ENCODE measurements at places on chromosomes 2 and 18. TPM values are rescaled to one million over a fixed set of nuclear protein-coding genes. Genes with fewer than 3 reads are reported as not detected.

- peak; percentile 10 for DNase-seq
- no peaks in the 10 kb centered on the region for H3K27me3 ChIP-seq
- peaks cover 10% of the 10 kb centered on the region for H3K4me1 ChIP-seq
Observed at GRCh38 chr2:158995677-158996049, 27.2 kb downstream of the TANC1 start.

DNA sequence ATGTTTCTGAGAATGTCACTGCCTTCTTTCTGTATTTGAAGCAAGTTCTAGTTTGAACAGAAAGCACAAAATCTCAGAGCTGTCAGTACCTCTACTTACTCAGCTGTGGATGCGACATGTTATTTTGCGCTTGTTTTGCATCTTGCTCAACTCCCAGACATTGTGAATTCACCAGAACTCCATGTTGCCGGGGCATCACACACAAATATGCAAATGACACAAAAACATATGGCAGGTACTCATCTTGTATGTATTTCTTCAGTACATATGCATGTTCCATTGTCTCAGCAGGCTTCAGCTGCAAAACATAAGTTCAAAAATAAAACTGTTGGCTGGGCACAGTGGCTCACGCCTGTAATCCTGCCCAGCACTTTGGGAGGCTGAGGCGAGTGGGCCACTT lies 30.8 kb downstream of the ADCY3 start:
- DNase-seq, result no peak
- no peak overlapping the region for H3K4me3 ChIP-seq
- no peaks in the 10 kb centered on the region for H3K4me1 ChIP-seq

DNA sequence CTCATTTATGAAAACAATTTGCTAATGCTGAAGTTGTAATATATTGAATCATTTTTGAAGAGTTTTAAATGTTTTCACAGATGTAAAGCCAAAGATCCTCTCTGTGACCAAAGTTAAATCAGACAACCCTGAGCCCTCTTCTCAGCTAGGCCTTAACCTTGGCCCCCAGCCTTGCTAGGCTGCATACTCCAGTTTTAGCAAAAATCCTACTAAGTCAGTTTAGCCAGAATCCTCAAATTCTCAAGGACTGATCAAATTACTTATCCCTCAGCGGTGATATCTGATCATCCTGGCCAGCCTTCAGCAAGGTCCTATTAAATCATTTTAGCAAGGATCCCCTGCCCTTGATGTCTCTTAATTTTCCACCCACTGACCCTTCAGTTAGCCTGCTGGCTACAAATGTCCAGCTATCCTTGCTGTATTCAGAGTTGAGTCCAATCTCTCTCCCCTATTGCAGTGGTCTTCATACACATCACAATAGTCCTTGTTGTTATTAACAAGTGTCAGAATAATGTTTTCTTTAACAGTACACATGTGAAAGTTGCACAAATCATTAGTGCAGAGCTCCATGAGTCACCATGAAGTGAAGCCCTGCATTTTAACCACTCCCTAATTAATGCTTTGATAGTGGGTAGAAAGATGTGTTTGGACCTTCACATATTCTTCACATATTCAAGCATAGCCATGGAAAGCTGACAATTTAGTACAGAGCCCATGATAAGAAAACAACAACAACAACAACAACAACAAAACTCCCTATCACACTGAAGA lies 206.4 kb downstream of the NBAS start:
- no peak for DNase-seq
- no peaks in the 10 kb centered on the region for H3K36me3 ChIP-seq
- no peak overlapping the region for H3K27ac ChIP-seq
- H3K4me3 ChIP-seq, result no peak overlapping the region

DNA sequence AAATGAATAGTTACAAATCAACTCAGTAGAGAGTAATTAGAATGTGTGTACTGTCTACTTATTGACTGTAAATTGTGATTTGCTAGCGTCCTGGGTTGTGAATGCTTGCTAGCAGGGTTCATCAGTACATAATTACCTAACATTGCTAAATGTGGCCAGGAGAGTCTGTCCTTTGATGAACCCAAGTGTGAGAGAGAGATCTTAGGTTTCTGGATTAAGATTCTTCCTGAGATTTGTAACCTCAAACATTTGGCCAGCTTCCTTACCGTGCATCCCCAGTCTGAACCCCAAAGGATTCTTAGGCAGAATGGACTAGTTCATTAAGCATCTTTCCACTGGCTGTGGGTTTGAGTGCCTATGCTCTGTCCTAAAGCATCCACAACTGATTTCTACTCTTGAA lies 84.0 kb upstream of the ITPRID2 start:
- H3K27me3 ChIP-seq, result no peaks in the 10 kb centered on the region
- no peaks in the 10 kb centered on the region for H3K4me1 ChIP-seq
- DNase-seq, result no peak
- no peak overlapping the region for H3K27ac ChIP-seq

- no peak for DNase-seq
- peaks cover 4% of the 10 kb centered on the region for H3K4me1 ChIP-seq
Observed at GRCh38 chr2:232879618-232880494, 9.8 kb downstream of the SNORC start.

DNA sequence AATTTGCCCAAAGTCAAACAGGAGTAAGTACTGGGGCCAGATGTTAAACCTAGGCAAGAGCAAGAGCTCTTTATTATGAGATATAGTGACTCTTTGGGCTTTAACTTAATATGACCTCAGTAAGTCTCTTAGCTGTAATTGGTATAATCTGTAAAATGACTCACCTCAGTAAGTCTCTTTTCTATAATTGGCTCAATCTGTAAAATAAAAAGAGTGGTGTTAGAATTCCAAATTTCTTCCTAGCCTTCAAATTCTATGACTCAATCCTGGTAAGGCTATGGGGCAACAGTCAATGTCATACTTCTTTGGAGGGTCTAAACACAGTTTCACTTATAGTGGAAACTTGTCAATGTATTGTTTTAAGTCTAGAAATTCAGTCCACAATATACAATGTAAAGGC lies 1608.9 kb upstream of the PIK3C3 start:
- no peaks in the 10 kb centered on the region for H3K4me1 ChIP-seq
- DNase-seq, result no peak
- no peak overlapping the region for H3K27ac ChIP-seq
- no peaks in the 10 kb centered on the region for H3K36me3 ChIP-seq
- H3K4me3 ChIP-seq, result no peak overlapping the region

DNA sequence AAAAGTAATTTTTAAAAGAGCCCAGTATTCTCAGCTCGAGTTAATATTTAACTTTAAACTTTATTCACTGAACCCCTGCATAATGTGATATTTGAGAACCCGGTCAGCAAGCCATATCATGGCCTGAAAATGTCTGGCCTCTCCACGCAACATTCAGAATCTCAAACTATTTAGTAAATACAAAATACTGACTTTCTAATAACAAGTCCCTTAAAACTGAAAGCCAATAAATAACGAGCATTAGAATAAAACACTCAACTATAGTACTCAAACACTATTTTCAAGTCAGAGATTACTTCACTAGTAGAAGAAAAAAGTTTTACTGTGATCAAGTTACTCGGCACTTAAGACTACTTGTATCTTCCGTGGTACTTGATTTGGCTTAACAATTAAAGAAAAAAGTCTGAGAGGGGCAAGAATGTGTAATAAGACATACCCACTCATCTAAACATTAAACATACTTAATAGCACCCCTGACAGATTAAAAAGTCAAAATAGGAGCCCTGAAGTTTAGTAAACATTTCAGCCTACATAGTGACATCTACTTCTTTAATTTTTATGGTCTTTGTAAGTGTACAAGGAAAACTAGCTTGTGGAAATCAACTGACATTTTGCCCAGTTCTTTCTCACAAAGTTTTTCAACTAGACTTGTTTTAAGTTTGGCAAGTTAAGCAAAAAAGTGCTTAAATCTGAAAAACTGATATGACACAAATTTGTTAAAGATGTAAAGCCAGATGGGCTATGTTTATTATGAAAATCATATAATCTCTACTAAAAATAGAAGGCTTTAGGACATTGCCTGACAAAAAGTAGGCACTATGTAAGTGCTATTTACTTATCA lies 38.2 kb downstream of the RTN4 start:
- peak overlapping the region; percentile 4 for H3K27ac ChIP-seq
- H3K27me3 ChIP-seq, result no peaks in the 10 kb centered on the region
- no peak overlapping the region for H3K4me3 ChIP-seq
- DNase-seq, result no peak
- H3K4me1 ChIP-seq, result peaks cover 41% of the 10 kb centered on the region

- peaks cover 11% of the 10 kb centered on the region for H3K36me3 ChIP-seq
- peaks cover 12% of the 10 kb centered on the region for H3K4me1 ChIP-seq
- H3K27me3 ChIP-seq, result peaks cover 11% of the 10 kb centered on the region
Observed at GRCh38 chr2:173355132-173355865, 627 bp downstream of the CDCA7 start.

DNA sequence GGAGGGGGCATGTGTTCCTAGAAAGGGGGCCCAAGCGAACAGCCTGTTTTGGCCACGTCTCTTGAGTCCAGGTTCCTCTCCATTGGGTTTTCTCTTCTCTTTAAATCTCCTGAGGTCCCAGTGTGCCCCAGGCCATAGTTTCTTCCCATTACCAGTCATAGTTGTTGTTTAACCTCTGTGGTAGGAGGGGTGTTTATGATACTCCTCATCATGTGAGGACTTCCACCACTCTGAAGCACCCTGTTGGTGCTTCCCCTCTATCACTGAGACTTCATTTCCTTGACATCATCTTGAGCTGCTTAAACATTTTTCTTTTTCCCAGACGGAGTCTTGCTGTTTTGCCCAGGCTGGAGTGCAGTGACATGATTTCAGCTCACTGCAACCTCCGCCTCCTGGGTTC lies 45.9 kb downstream of the WIPF1 start:
- no peaks in the 10 kb centered on the region for H3K36me3 ChIP-seq
- no peak overlapping the region for H3K4me3 ChIP-seq
- DNase-seq, result no peak
- no peak overlapping the region for H3K27ac ChIP-seq
- no peaks in the 10 kb centered on the region for H3K4me1 ChIP-seq
- no peaks in the 10 kb centered on the region for H3K27me3 ChIP-seq

DNA sequence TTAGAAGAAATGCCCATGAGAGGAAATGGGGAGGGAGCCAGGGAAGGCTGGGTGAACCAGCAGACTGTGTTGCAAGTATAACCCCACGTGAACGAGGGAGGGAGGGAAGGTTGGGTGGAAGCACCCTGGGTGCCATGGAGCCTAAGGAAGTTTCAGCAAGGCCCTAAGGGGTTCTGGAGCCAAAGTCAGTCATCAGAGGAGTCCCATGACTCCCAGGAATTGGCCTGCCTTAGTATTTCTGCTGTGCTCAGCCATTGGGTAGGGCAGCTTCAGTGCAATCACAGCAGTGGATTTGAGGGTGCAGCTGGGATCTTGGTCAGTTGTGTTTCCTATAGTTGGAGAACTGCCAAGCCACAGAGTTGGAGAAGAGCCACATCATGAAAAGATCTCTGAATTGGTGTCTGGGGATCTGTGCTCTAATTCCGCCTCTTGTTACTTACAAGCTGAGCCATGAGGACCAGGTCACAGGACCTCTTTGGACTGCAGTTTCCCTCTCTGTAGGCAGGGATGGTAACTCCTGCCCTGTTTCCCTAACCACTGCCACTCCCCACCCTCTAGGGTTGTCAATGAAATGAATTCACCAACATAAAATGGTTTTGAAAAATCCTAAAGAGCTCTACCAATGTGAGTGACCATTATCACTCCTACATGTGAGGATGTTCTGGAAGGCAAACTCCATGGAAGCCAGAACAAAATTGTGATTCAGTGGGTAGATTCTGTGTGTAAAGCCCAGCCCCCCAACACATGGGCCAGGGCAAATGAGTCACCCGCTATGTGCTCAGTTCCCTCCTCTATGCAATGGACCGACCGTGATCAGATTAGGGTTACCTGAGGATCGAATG lies 108.9 kb downstream of the CLIP4 start:
- no peaks in the 10 kb centered on the region for H3K4me1 ChIP-seq
- H3K36me3 ChIP-seq, result no peaks in the 10 kb centered on the region
- no peak overlapping the region for H3K4me3 ChIP-seq
- DNase-seq, result no peak
- no peaks in the 10 kb centered on the region for H3K27me3 ChIP-seq

DNA sequence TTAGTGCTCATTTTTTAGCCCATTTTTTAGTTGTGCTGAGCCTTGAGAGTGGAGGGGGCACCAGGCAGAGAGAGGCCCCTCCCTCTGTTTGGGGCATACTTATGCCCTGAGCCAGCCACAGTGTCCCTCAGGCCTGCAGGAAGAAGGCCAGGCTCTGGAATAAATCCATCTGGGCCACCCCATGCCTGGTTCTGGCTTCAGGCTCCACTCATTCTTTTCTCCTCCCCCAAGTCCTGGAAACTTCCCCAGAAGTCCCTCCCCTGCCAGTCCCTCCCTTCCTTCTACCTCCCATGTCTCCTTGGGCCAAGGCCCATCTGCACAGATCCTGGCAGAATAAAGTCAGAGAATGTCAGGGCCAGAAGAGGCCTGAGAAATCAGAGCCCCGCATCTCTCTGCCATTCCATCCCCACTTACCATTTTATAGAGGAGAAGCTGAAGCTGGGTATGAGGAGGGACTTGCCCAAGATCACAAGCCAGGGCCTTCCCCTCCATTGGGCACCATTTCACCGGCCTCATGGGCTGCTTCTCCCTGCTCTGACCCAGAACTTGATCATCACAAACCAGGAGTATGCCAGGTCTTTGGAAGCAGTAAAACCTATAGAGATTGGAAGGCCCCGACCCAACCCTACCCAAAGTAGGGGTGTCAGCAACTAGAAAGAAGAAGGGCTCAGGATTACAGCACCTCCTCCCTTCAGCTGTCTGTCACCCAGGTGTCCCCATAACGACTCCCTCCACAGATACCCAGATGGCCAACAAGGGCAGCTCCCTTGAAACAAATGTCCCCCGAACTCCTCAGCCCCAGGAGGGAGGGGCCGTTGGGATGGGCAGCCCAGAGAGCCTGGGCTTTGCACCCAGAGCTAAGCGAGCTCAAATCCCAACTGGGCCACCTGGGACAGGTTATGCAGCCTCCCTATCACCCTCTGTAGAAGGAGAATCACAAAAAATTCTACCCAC lies 108.4 kb downstream of the POLR1A start:
- no peaks in the 10 kb centered on the region for H3K36me3 ChIP-seq
- H3K27me3 ChIP-seq, result no peaks in the 10 kb centered on the region
- no peak overlapping the region for H3K4me3 ChIP-seq
- no peak overlapping the region for H3K27ac ChIP-seq

GRCh38 chr2:162385536-162385935 lies 41.6 kb downstream of the GCA start:
- no peaks in the 10 kb centered on the region for H3K27me3 ChIP-seq
- no peaks in the 10 kb centered on the region for H3K4me1 ChIP-seq
- H3K27ac ChIP-seq, result no peak overlapping the region
- H3K36me3 ChIP-seq, result no peaks in the 10 kb centered on the region
- no peak for DNase-seq
- H3K4me3 ChIP-seq, result no peak overlapping the region

DNA sequence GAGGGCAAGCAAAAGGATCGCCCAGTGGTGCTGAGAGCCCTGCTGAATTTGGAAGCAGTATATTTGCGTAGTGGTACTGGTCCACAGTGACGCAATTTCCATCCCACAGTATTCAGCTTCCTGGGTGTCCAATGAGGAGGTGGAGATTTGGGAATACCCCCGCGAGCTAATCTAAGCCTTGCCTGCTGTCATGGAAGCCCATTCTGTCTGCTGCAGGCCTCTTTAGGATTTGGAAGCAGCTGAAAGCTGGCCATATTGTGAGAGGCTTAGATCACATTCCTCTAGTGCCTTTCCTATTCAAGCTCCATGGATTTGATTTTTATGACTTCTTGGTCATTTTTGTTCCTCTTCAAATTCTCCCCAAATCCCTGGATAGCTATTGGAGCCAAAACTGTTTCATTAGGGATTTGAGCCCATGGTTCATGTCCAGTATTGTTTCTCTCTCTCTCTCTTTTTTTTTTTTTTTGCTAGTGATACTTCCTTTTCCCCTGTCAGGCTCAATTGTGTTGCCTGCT lies 22.3 kb upstream of the DYNC2LI1 start:
- H3K36me3 ChIP-seq, result no peaks in the 10 kb centered on the region
- peak overlapping the region; percentile 54 for H3K27ac ChIP-seq
- H3K4me1 ChIP-seq, result peaks cover 17% of the 10 kb centered on the region
- no peaks in the 10 kb centered on the region for H3K27me3 ChIP-seq

CD207 gene
- not detected for total RNA-seq

ACTR1B gene
- total RNA-seq, result 73.2 TPM

ALPI gene
- not detected for total RNA-seq

Data from neural progenitor cell (in vitro differentiated cells).